ENCODE measurements at places on chromosomes 4 and X.

- no peak for DNase-seq
Observed at GRCh38 chr4:56424697-56425514, 10.5 kb downstream of the PPAT start.

DNA sequence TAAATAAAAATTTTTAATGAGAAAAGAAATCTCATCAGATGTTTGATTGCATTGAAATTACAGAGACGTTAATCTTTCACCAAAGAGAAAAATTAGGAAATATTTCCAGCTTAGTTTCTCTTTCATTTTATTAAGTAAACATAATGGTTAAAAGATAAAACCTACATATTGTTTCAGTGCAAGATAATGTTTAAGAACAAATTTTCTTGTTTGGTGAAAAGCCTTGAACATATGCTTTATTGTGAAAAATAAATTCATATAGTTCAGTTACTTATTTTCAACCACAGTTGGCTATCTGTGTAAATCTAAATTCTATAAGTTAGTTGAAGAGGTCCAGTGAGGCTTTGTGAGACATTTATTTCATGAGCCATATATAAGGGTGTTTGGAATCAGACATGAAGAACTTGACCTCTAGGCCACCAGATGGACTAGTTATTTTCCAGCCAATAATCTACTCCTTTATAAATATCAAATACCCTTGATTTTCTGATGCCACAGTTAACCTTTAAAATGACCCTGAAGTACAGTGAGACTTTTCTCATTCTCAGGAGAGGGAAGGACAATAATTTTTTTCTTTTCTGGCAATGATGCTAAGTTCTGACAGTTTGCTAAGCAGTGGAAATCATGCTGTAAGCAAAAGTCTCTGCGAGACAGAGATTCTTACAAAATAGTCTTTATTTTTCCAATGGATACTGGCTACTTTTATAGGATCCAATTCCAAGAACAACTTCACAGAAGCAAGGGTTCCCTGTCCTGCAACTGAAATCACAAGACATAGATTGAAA is 2.5 kb downstream of the ARSJ start:
- DNase-seq: no peak

DNA sequence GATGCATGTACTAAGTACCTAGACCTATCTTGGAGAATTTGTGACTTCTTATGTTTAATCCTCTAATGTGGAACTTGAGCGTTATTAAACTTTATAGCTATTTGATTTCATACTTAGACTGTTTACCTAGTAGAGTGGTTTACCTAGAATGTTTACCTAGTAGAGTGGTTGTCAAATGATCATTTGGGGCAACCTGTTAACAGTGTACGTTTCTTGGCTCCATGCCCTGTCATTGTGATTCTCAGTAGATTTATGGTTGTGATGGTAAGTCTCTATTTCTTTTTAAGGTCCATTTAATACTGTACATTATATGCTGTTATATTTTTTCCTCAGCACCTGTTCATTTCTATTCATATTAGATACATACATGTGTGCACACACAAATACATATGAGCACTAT is 233.0 kb upstream of the MAD2L1 start:
- DNase-seq: no peak

DNA sequence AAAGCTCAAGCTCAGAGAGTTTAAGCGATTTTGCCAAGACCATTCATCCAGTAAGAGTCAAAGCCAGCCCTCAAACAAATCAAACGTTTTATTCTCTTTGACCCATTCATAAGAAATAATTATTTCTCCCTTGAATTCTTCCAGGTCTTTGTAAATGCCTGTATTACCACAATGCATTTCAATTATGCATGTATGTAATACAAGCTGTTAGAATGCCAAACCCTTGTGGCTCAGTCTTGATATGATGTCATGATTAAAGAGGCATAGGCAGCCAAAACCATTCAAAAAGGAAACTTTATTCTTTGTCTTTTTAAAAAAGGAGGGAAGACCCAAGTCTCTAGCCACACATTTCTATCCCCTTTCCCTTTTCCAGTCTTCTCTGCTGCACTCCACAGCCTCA is 56.5 kb upstream of the PGM2 start:
- no peak for DNase-seq

- no peak for DNase-seq
Observed at GRCh38 chrX:45669715-45670340, 469.2 kb upstream of the DIPK2B start.

GRCh38 chr4:48187813-48188212 is 53.8 kb upstream of the TXK start:
- no peak for DNase-seq

Measured in mesothelial cell of epicardium (in vitro differentiated cells).